ENCODE measurements at places on chromosomes 12 and 14.

- DNase-seq = no peak
Measured at GRCh38 chr14:77347751-77348150, 26.9 kb downstream of the GSTZ1 start.

- no peak for DNase-seq
Measured at GRCh38 chr14:62451221-62451620, 594.0 kb downstream of the KCNH5 start.

DNA sequence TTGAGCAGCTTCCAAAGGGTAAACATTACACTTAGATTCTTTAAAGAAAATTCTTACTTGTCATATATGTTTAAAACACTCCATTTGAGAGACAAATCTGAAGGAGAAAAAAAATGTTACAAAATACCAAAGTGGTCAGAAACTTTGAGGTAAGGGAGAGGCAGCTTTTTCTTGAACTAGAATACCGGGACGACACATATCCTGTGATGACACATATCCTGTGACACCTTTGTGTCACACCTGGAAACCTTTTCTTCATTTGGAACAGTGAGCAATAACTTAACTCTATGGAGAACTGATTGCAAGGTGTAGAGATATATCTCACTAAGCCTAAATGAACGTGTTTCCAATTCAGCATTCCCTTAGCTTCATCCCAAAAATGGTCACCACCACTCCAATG, 4.6 kb upstream of the GRIN2B start:
- DNase-seq = no peak

DNA sequence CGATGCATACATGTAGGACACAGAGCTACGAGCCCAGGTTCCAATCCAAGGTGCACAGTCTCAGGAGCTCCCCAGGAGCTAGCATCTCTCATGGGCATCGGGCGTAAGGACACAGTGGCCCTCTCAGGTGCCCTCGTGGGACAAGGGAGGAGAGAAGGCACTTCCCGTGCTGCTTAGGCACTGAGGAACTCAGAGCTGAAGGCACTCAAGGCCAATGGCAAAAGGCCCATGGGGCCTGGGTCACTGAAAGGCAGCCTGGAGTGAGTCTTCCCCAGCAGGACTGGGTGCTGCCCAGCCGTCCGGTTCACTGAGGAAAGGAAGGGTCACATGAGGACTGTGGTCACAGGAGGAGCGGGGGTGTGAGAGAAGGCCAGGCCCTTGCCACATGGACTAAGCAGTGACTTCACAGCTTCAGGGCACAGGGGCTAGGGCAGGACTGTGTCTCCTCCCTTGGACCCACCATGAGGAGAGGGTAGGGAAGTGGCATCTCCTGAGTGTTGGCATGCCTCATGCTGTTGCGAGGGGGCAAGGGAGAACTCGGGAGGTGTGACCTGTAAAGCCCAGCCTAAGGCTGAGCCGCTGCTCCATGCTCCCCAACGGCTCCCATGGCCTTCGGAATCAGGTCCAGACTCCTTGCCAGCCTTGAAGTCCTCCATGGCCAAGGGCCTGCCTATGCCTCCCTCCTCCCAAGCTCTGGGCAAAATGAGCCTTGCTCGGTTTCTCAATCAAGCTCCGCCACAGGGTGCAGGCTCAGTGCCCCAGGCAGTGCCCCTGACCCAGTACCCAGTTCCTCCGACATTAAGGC, 51.8 kb downstream of the CHGA start:
- no peak for DNase-seq

GRCh38 chr14:27410981-27411380, 813.1 kb upstream of the NOVA1 start:
- no peak for DNase-seq

- no peak for DNase-seq
Measured at GRCh38 chr12:117363953-117364486, 2.6 kb upstream of the NOS1 start.

DNA sequence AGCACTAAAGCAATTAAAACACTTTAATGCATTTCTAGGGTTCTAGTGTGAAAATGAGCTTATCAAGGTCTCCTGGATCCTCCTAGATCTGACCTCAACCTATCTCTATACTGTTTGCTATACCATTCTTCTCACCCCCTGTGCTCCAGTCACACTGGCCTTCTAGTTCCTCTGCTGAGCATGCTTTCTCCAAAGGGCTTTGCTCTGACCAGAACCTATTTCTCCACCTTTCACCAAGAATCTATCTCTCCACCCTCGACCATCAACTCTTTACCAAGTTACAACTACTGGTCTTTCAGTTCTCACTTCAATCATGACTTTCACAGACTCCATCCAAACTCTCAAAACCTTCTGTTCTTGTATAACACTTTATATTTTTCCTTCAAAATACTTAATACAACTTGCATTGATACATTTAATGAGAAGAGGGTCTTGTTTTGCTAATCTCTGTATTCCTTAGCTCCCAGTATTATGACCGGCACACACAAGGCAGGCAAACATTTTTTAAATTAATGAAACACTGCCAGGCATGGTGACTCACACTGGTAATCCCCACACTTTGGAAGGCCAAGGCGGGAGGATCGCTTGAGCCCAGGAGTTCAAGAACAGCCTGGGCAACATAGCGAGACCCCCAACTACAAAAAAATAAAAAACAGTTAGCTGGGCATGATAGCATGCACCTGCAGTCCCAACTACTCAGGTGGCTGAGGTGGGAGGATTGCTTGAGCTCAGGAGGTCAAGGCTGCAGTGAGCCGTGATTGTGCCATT, 22.8 kb downstream of the PPP1R12A start:
- DNase-seq = no peak

DNA sequence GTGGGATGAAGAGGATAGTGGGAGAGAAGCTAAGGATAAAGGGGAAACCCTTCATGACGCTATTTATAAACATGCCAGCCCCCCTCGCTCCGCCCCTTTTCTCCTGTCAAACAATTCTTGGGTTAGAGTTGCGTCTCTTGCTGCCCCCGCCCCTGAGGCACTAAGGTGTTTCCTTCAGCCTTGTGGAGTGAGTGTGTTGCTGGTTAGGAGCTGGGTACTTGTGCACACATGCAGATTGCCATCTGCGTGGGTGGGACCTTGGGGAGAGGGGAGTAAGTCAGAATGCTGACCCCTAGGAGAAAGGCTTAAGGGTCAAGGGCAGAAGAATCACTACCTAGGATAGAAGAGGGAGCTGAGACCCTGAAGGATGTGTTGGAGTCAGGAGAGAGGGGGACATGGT, 5.4 kb downstream of the FOXJ2 start:
- no peak for DNase-seq

- DNase-seq = no peak
Measured at GRCh38 chr12:120119271-120119973, 2.9 kb upstream of the RAB35 start.

DNA sequence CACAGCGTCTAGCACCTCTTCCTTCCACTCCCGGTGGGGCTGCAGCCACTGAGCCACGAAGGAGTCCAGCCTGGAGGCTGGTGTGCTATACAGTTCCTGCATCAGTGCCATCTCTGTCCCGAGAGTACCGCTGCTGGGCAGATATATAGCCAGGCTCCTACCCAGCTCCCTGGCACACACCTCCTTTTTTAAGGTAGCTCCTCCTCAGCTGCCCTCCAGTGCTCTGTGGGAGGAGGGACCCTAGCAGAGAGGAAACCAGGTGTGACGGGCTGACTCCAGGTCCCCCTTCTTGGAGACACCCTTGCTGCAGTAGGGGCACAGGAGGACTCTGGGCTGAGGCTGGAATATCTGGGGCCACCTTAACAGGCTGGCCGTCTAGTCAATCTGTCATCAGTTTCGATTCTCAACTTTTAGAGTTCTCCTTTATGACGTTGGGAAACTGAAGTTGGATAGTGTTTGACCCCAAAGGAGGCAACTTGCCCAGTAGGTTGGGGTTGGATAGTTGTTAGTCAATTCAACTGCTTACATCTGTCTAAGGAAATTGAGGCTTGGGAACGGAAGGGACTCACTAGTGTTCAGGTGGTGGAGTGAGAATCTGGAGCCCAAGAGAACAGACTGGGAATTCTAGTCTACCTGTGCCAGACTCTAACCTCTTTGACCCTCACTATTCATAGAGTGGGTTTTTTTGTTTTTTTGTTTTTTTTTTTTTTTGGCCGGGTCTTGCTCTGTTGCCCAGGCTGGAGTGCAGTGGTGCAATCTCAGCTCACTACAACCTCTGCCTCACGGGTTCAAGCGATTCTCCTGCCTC, at the start of gene OASL:
Gene OASL, minus strand, starts transcription at position 386 of the 808 bp plus-strand sequence. Its CDS starts 275 bp downstream, at position 111.
- no peak for DNase-seq

- no peak for DNase-seq
Measured at GRCh38 chr14:101076451-101077198, 173.1 kb upstream of the RTL1 start.

- DNase-seq = no peak
Measured at GRCh38 chr14:30796707-30797106, 77.7 kb upstream of the COCH start.

- DNase-seq = no peak
Measured at GRCh38 chr14:59046746-59047145, 141.7 kb upstream of the DAAM1 start.

DNA sequence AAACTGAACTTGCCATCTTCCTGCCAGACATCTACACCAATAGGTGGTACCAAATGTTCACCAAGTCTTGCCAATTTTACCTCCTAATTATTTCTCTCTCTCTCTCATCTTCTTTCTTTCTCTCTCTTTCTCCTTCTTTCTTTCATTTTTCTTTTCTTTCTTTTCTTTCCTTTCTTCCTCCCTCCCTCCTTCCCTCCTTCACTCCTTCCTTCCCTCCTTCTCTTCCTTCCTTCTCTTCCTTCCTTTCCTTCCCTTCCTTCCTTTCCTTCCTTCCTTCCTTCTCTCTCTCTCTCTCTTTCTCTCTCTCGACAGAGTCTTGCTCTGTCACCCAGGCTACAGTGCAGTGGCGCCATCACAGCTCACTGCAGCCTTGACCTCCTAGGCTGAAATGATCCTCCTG, 55.4 kb upstream of the PSMA6 start:
- DNase-seq = no peak

DNA sequence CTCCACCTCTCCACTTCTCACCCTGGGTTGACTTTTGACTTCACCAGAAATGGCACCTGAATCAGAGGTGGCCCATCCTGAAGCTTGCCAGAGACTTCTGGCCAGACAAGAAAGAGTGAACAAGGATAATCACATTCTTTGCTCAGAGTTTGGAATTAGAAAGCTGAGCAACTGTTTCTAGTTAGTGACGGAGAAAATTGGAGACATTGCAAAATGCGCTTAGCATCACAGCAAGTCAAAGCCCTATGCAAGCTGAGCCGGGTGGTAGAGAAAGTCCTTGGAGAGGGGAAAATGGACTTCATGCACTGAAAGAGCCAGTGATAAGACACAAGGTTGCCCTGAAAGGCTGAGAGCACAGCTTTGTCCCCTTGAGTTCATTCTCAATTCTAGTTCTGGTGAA, 161.8 kb downstream of the PAH start:
- no peak for DNase-seq

DNA sequence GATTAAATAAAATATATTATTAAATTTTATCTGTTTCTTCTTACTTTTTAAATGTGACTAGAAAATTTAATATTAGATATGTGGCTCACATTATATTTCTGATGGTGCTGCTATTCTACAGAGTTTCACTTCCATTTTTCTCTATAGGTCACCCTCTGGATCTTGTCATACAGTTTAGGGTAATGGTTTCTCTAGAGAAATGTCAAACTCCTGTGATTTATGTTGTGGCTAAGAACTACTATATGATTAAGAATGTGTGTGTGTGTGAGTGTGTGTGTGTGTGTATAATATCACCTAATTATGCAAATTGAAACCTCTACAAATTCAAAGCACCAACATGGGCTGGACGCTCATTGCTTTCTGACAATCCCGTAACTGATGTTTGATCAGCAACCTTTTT, 325.9 kb downstream of the ADAMTS20 start:
- DNase-seq = no peak

DNA sequence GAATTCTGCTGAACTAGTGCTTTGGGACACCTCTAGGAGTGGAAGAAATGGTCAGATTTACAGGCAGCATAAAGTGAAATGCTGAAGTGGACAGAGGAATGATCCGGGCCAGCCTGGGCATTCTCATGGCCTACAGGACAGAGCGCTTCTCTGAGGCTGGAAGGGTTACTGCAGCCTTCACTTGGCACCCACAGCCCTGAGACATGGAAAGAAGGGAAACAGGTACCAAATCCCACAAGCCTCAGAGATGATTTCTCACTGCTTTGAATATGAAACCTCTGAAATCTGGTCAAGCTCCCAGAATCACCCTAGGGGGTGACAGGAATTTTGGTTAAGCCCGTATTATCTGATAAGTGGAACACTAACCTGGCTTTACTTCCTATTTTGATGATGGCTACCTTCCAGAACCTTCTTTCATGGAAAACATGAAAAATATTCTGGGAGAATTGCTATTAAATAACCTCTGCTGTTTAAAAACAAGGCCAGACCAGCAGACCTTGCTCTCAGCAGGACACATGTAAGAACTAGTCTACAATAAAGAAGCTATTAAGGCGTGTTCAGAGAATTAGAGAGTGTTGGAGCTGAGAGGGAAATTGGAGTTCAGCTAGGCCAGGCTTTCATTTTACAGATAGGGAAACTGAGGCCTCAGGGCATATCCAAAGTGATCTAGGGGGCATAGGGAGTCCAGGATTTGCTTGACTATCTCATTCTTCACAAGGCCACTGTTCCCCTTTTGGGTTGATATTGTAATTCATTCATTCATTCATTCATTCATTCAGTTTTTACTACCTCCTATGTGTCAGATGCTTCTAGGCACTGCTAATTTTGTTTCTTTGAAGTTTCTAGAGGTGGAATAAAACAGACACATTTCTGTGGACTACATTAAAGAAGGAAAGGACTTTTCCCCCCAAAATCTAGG, 281.5 kb downstream of the ZFP36L1 start:
- no peak for DNase-seq

DNA sequence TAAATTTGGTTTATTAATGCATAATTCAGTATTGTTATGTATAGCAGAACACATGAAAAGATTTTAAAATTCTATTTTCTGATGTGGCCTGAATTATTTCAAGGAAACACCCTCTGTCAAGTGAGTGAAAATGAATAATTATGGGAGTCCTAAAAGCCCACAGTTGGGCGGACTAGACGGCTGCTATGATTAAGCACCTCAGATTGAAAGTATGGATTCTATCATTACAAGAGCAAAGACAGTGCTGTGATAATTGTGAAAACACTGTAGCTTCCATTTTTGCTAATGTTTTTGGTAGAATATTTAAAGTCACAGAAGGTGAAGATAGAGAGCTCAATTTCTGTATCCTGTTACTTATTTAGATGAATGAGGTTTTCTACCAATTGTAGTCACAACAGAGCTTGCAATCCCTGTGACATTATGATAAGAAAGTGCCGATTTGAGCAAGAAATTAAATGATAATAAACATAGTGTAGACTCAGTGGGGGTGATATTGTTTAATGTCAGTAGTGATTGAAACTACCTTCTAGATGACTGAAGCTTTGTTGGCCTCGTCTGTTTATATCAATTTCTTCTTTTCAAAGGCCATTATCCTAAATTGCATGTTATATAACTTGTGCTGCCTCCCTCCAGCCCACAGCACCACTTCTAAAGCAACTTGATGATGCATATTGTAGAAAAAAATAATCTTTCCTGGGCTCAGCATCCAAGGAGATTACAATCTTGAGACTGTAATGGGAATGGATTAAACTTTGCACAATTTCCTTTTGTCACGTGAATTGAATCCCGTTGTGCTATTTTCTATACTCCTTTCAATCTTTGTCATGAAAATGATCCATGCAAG, 359.8 kb downstream of the BTG1 start:
- DNase-seq = no peak

GRCh38 chr12:76555231-76555767, 4.3 kb downstream of the OSBPL8 start:
- no peak for DNase-seq

Measured in NCI-H1092 (cell line).